Caki2 (cell line): ENCODE measurements at places on chromosomes 1 and 21. TPM values are rescaled to one million over a fixed set of nuclear protein-coding genes. Genes with fewer than 3 reads are reported as not detected.

PLA2G2C gene
- not detected in 2 replicates for total RNA-seq

GRIK1 gene
- not detected in 2 replicates for total RNA-seq

KIAA1614 gene
- total RNA-seq: 0.10 and 0.12 TPM in 2 replicates

RXRG gene
- total RNA-seq: not detected in 2 replicates

CACNA1S gene
- total RNA-seq: not detected in 2 replicates

S100B gene
- total RNA-seq: not detected in 2 replicates

RHBG gene
- not detected in 2 replicates for total RNA-seq

ZNF670 gene
- total RNA-seq: 2.1 and 3.7 TPM in 2 replicates

SPRR2G gene
- total RNA-seq: not detected in 2 replicates

AIM2 gene
- total RNA-seq: not detected in 2 replicates

LCE1C gene
- total RNA-seq: not detected in 2 replicates

TMCO4 gene
- 19.3 and 27.0 TPM in 2 replicates for total RNA-seq

DCLRE1B gene
- 4.6 and 5.1 TPM in 2 replicates for total RNA-seq

LCE2B gene
- not detected in 2 replicates for total RNA-seq

PRAMEF13 gene
- not detected in 2 replicates for total RNA-seq

CDA gene
- total RNA-seq: 0.95 TPM in 1 of 2 replicates, not detected in the other

ELF3 gene
- 251 and 255 TPM in 2 replicates for total RNA-seq

RHCE gene
- 0.68 TPM in 1 of 2 replicates, not detected in the other for total RNA-seq

ELK4 gene
- 6.2 and 16.1 TPM in 2 replicates for total RNA-seq

LCE2A gene
- not detected in 2 replicates for total RNA-seq

PADI2 gene
- 0.20 TPM in 1 of 2 replicates, not detected in the other for total RNA-seq

PLEKHN1 gene
- 0.17 and 2.3 TPM in 2 replicates for total RNA-seq
